ENCODE measurements at places on chromosomes 3 and 15. TPM values are rescaled to one million over a fixed set of nuclear protein-coding genes. Genes with fewer than 3 reads are reported as not detected.
A peak's percentile ranks its signal among the peaks of the same experiment; 100 is the strongest.

GRCh38 chr3:32850636-32851035, 32.8 kb downstream of the TRIM71 start:
- DNase-seq, result no peak

Gene P2RY12
- not detected for total RNA-seq

Gene C3orf18
- 32.5 TPM for total RNA-seq

Gene ST8SIA2
- total RNA-seq, result not detected

Gene ALDH1L1
- total RNA-seq, result 0.48 TPM

Gene MYLK
- total RNA-seq, result not detected

- DNase-seq, result peak; percentile 30
These were observed 162.7 kb downstream of the STT3B start for GRCh38 chr3:31695280-31696008.

- no peak for DNase-seq
These were observed 92.7 kb upstream of the BLM start for GRCh38 chr15:90624278-90624981.

Gene RRP9
- 27.7 TPM for total RNA-seq

DNA sequence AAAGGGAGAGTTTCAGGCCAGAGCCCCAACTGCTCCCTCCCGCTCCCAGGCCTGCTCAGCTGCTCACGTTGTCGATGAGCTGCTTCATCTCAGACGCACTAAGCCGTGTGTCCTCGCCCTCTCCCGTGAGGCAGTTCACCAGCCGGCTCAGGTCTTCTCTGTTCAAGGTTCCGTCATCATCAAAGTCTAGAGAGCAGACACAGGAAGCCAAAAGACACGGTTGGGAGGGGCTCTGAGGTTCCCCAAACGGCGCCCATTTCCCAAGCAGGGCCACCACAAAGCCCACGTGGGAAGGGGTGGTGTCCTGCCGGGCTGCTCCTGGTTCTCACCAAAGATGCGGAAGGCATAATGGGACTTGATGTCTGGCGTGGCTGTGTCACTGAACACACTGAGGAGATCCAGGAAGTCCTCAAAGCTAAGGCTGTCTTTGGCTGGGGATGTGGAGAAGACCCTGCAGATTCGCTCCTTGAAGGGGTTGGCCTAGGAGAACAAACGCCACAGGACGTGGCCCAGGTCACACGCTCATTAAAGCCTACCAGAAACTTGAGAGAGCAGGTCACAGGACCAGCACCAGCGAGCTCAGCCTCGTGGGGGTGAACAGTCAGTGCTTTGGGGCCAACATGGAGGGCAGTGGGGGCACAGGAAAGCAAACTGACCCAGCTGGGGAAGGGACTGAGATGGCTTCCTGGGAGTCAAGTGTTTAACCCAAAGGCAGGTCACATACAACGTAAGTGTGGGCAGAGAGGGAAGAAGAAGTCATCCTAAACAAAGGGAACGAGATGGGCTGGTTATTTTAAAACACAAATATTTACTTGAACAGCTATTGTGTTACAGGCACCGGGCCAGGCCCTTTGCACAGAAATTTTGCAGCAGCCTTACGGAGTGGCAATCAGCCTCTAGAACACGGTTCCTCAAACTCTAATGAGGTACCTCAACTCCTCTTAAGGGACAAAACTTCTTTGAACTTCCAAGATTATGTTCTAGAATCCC, 2.4 kb downstream of the CIB1 start:
- peak; percentile 70 for DNase-seq

Gene LRRC34
- 6.3 TPM for total RNA-seq

Gene CP
- total RNA-seq, result not detected

Gene C2CD4B
- total RNA-seq, result 0.90 TPM

- no peak for DNase-seq
These were observed 8.2 kb downstream of the SLC2A2 start for GRCh38 chr3:171018156-171018935.

Gene TUSC7
- not detected for total RNA-seq
